ENCODE measurements at places on chromosomes 4 and X.
A peak's percentile ranks its signal among the peaks of the same experiment; 100 is the strongest.

- DNase-seq: no peak
Observed at GRCh38 chr4:114827651-114828050, 229.0 kb downstream of the UGT8 start.

DNA sequence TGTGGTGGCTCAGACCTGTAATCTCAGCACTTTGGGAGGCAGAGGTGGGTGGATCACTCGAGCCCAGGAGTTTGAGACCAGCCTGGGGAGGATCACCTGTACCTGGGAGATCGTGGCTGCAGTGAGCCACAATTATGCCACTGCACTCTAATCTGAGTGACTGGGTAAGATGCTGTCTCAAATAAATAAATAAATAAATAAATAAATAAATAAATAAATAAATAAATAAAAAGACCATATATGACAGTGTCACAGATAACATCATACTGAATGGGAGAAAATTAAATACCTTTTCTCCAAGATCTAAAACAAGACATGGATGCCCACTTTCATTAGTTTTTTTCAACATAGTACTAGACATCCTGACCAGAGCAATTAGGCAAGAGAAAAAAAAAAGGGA, 182.8 kb downstream of the FAM47A start:
- DNase-seq: no peak

DNA sequence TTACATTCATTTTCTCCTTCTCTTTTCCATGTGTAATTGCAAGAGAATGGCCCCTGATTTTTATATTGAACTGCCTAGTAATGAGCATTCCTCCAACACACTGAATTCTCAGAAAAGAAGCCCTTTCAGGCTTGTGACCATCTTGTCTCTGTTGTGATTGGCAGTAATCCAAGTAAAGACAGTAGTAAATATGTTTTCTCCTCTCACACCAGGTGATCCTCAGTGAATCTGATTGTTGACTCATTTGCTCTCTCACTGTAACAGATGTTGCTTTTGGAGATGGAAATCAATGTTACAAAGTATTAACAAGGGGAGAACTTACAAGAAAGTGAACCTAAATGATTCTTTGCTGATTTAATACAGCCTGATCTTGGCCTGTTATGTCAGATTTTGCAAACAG, 271.0 kb downstream of the AFF2 start:
- DNase-seq: no peak

DNA sequence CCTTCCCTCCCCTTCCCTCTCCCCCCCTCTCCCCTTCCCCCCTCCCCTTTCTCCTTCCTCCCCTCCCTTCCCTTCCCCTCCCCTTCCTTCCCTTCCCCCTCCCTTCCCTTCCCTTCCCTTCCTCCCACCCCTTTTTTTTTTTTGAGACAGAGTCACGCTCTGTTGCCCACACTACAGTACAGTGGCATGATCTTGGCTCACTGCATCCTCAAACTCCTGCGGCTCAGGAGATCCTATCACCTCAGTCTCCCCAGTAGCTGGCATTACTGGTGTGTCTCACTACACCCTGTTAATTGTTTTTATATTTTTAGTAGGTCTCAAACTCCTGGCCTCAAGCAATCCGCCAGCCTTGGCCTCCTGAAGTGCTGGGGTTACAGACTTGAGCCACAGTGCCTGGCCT, 66.6 kb downstream of the TBC1D9 start:
- DNase-seq: peak; percentile 14

- no peak for DNase-seq
Observed at GRCh38 chr4:1232661-1233621, 16.0 kb downstream of the CTBP1 start.

DNA sequence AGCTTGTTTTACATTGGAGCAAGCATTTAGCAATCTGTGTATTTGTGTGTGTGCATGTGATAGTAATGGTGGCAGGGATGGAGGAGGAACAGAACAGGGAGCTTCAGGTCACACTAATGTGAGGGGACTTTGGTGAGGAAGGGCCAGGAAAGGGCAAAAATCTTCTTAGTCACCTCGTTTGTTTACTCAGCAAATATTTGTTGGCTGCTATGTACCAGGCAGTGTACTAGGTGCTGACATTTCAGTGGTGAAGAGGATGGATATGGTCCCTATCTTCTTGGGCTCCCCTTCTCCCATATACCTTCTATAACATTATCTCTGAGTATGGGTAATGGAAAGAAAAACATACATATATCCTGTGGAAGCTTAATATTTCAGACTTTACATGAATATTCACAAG, 48.5 kb upstream of the HDAC8 start:
- DNase-seq: no peak

GRCh38 chr4:2697995-2698414, 58.1 kb downstream of the TNIP2 start:
- DNase-seq: no peak

GRCh38 chrX:40872351-40872750, 137.0 kb upstream of the MED14 start:
- no peak for DNase-seq

GRCh38 chr4:41692717-41693345, 55.7 kb downstream of the PHOX2B start:
- peak; percentile 67 for DNase-seq
